ENCODE measurements at places on chromosomes 5 and 9. TPM values are rescaled to one million over a fixed set of nuclear protein-coding genes. Genes with fewer than 3 reads are reported as not detected.

Gene CBY3
- not detected for total RNA-seq

Gene MCC
- total RNA-seq: 20.0 TPM

Gene IL9
- not detected for total RNA-seq

Gene SLC28A3
- total RNA-seq: 0.10 TPM

Gene SPRY4
- total RNA-seq: 67.9 TPM

Gene ABLIM3
- 46.0 TPM for total RNA-seq

GRCh38 chr5:116448870-116449427, 125.7 kb downstream of the SEMA6A start:
- DNase-seq: no peak

DNA sequence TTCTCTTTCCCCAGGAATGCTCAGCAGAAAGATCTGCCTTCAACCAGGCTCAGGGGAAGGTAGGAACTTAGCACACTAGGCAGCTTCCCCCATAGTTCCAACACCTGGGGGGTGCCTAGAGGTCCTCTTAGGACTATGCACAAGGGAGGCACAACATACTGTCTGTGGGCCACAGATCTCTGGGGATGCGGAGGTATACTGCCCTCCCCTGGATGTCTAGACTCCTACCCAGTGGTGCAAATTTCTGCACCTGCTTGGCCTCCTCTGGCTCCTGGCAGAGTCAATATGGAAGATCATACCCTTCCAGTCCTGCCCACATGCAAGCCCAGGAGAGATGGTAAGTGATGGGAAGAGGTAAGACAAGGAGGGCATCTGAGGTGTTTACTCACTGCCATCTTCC, 247.5 kb upstream of the DAPK1 start:
- no peak for DNase-seq

GRCh38 chr9:109735801-109736200, 44.2 kb upstream of the PALM2AKAP2 start:
- DNase-seq: no peak

GRCh38 chr9:79196606-79197005, 375.2 kb upstream of the TLE4 start:
- DNase-seq: no peak

DNA sequence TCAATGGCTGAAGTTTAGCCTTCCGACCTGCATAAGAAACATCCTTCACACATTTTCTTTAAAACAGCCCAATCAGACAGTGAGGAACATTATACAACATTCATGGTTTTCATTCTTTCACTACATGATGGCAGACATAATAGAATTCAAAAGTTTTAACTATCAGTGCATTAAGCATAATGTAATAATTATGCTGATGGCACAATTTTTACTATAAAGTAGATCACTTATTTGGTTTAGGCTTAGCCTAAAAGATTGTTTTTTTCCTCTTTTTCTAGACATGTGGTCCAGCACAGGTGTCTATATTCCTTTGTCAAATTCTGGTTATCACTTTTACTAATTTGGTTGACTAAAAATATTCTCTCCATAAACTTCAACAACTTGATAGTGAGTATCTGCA, 46.5 kb downstream of the EFNA5 start:
- DNase-seq: no peak

DNA sequence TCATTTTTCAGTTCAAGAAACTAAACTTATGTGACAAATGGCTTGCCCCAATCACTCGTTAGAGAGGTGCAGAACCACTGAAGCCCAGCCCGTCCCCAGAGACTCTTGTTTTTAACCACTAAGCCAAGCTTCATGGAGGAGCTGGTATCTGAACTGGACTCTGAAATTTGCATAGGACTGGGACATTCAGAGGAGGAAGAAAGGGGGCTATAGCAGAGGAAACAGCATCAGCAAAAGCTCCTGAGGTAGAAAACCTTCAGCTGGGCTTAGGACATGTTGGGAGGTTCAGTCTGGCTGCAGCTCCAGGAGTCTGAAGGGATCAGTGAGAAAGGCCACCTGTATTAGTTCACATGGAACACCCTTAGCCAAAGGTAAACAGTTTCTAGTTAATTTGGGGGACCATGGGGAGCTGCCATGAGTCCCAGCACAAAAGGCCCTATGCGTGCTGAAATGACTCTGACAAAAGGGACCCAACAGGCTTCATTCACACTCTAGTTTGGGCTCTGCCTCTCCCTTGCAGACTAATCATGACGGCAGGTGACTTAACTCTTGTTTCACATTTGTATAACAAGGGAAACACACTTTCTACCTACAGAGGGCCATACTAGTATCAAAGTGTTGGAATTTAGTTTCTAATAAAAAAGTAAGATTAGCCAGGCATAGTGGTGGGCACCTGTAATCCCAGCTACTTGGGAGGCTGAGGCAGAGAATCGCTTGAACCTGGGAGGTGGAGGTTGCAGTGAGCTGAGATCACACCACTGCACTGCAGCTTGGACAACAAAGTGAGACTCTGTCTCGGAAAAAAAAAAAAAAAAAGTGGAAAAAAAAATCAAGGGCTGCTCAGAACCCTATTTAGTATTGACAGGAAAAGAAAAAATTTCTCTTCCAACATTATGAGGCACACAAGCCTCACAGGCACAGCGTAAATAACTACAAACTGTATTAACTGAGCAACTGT, 10.2 kb downstream of the FBXO10 start:
- DNase-seq: no peak

GRCh38 chr5:139881143-139881733, 85.6 kb downstream of the PSD2 start:
- DNase-seq: no peak

DNA sequence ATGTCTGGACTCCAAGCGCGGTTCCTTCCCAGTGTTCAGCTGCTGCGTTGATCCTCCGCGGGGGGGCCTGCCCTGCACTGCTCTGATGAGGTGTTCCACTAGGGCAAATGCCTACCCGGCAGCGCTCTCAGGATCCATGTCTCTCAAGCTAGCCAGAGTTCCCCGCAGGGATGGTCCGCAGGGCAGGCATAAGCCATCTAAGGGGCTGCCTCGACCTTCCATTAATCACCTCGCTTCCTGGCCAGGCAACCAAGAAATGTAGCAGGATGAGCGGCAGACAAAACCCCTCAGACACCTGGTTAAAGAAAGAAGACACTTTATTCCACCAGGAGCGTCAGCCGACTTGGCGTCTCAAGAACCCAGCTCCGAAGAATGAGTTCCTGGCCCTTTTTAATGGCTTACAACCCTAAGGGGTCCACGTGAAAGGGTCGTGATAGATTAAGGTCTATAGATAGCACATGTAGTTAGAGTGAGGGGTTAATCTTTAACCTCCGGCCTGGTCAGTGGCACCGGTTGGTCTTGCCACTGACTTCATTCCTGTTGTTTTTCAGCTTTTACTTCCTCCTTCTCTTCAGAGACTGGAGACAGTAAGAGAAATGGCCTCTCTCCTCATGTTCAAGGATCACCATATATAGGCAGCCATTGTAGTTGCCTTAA, 47.2 kb upstream of the COX7C start:
- DNase-seq: no peak

DNA sequence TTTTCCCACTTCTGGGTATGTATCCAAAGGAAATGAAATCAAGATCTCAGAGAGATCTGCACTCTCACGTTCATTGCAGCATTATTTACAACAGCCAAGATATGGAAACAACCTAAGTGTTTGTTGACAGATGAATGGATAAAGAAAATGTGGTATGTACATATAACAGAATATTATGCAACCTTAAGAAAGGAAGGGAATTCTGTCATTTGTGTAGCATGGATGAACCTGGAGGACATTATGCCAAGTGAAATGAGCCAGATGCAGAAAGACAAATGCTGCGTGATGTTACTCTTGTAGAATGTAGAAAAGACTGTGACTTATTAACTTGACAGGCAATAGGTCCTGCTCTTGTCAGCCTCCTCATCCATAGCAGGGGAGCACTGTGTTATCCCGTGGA, 31.4 kb downstream of the PPARGC1B start:
- DNase-seq: no peak

- DNase-seq: peak; percentile 92
Measured at GRCh38 chr5:132293066-132293991, 865 bp upstream of the SLC22A4 start.

DNA sequence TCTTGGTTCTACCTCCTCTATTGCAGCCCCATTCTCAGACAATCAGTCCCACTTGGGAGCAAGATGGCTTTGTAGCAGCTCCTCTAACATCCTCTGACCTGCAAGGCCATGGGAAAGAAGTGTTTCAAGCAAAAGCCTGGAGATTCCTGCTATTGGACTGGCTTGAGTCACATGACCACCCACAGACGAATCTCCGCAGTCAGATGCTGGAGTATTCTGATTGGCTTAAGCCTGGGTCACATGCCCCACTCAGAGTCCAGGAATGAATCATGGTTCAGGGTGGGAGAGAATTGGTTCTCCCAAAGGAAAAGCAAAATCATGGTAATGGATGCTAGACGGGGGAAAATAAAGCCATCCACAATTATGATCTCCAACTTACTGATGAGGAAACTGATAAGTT, 22.6 kb upstream of the LMX1B start:
- no peak for DNase-seq

DNA sequence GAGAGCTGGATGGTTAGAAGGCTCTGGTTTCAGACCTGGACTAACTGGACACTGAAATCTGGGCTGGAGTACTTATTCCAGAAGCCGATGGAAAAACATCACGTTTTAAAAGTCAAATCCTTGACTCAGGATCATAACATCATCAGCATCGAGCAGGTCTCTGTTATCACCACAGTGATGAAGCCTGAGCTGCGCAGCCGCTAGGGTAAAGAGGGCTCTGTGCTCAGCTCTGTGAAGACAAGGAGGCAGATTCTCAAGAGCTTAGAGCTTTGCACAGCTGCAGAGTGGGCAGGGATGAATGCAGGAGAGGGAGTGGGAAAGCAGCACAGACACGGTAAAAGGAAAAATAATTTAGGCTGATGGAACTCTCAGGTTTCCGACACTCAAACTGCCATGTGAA, 208.8 kb upstream of the TAS2R1 start:
- DNase-seq: no peak

DNA sequence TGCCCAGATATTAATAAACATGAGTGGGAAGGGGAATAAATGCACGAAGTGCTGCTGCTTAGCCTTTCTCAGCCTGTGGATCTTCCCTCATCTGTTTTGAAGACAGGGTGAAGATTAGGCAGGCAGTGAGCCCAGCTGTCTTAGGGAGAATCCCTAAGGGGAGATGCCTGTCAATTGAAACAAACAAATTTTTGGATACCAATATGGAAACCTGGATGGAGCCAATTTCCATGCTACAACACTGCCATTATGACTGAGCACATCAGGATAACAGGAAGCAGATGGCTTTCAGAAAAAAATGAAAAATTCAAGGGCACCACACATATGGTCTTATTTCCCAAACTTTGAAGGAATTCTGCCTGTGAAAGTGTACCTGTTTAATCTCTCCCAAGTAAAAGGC, 80.3 kb downstream of the HMHB1 start:
- DNase-seq: no peak
